Cortex of kidney (tissue), 1 donor: ENCODE measurements at places on chromosomes 4 and X.

GRCh38 chr4:185127021-185127925, 15.8 kb upstream of the SLC25A4 start:
- no peak for DNase-seq

DNA sequence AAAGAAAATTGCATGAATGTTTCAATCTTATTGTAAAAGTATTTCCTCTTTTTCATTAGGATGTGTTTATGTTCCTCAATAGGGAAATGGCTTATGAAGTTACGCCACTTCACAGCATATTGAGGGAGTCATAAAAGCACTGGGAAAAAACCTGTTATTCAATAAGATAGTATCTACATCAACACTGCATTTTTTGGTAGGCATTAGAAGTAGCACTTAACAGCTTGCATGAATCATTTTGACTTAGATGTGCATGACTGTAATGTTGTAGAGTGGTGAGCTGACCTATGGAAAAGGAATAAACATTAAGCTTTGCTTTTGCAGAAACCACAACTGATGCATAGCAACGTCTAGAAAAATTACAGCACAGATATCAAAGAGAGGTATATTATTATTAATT, 111.2 kb upstream of the GRXCR1 start:
- DNase-seq, result no peak

GRCh38 chr4:73527196-73527595, 45.7 kb downstream of the AFM start:
- no peak for DNase-seq

GRCh38 chr4:164154416-164154815, 599.5 kb upstream of the SMIM31 start:
- no peak for DNase-seq

DNA sequence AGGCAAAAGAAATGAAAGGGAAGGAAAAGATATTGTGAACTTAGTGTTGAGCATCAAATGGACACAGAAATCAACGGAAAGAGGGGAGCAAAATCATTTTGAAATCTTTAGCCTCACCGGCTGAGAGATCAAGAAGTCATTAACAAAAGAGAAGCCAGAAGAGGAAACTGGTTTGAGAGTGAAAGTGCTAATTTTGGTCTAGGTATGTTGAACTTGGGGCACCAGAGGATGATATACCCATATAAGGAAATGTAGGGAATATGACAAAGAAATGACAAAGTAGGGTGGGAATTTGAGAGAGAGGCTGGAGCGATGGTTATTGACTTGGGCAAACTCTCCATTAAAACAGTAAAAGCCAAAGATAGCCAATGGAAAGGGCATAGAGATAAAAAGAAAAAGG, 183.4 kb upstream of the ATOH1 start:
- no peak for DNase-seq

DNA sequence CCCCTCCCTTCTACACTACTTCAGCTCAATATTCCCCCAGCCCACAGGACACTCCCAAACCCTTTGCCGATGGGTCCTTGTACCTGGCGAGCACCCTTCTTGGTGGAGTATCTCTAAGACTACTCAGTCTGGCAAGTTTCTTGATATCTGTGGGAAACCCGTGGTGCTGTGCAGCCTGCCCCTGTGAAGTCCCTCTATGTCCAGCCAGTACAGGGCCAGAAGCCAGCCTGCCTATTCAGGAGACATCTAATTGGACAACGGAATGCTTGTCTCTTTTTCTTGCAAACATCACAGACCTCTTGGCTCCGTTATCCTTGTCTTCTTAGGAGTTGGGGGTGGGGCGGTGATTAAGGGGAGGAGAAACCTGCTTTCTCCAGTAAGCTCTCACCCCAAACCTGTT, 3.7 kb upstream of the IGFBP7 start:
- DNase-seq, result no peak

DNA sequence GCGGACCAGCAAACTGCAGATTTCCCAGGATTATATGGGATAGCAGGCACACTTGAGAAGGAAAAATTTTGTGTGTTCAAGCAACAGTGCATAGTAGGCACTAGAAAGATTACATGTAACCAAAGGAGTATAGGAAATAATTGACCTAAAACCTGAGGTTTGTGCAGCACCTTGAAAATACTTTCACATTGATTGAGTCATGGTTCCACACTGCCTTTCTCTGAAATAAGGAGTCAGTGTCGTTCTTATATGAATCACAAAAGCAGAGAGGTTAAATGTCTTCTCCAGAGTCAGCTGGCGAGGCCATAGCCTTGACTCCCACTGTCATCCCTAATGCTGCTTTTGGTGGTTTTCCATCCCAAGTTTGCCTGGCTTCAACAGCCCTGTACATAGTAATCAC, 138.9 kb downstream of the SOWAHB start:
- DNase-seq, result no peak

GRCh38 chr4:20370274-20370673, 118.6 kb downstream of the SLIT2 start:
- no peak for DNase-seq

DNA sequence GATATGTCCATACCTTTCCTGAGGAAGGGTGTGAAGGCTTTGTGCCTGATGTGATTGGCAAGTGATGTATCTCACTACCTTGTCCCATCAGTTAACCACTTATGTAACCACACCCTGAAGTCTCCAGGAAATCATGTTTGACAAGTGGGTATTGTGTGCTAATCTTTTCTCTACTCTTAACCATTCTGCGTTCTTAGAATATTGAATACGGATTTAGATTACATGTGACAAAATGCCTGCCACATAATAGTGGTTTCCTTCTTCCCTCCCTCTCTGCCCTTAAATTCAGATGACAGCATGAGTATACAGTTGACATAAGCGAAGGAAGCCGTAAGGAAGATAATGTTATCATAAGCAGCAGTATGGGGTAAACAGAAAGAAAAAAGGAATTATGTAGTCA, 108.4 kb downstream of the KLHL8 start:
- DNase-seq, result no peak

DNA sequence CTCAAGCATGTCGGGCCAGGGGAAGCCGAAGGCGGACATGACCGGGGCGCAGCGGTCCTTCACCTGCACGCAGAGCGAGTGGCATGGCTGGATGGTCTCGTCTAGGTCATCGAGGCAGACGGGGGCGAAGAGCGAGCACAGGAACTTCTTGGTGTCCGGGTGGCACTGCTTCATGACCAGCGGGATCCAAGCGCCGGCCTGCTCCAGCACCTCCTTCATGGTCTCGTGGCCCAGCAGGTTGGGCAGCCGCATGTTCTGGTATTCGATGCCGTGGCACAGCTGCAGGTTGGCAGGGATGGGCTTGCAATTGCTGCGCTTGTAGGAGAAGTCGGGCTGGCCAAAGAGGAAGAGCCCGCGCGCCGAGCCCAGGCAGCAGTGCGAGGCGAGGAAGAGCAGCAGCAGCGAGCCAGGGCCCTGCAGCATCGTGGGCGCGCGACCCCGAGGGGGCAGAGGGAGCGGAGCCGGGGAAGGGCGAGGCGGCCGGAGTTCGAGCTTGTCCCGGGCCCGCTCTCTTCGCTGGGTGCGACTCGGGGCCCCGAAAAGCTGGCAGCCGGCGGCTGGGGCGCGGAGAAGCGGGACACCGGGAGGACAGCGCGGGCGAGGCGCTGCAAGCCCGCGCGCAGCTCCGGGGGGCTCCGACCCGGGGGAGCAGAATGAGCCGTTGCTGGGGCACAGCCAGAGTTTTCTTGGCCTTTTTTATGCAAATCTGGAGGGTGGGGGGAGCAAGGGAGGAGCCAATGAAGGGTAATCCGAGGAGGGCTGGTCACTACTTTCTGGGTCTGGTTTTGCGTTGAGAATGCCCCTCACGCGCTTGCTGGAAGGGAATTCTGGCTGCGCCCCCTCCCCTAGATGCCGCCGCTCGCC, at the start of gene SFRP2:
SFRP2 (minus strand) TSS at position 671 of the 864 bp plus-strand sequence; CDS start at position 423, 248 bp downstream.
- DNase-seq, result no peak

DNA sequence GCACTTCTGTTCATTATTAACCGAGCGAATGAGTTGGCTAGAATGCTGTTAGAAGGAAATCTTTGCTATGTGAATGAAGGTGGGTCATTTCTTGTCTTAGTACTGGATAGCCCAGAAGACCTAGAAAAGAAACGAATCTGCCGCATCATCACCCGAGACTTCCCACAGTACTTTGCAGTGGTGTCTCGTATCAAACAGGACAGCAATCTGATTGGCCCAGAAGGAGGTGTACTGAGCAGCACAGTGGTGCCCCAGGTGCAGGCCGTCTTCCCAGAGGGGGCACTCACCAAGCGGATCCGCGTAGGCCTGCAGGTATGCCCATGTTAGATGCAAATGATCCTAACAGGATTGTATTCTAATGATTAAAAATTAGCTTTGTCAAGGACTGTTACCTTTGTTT, 286.3 kb downstream of the ANK2 start:
- no peak for DNase-seq

DNA sequence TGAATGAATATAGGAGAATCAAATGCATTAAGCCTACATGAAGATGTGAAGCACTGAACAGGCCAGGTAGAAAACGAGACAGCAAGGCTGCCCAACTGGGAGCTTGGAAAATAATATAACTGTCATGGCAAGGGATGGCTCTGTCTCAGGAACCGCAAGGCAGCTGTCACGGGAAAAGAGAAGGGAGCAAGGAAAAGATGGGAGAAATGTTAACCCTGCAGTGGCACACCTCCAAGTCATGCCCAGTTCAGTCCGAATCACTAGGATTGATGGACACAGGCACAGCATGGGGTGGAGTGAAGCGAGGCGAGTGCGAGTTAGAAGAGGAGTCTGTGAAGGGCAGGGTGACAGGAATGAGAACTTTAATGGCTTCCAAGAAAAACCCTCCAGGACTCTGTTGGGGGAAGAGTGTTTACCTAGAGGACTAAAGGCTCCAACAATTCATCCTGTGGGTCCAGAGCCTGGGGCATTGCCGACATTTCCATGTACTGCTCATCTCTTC, 144.1 kb upstream of the ETNPPL start:
- DNase-seq, result no peak

DNA sequence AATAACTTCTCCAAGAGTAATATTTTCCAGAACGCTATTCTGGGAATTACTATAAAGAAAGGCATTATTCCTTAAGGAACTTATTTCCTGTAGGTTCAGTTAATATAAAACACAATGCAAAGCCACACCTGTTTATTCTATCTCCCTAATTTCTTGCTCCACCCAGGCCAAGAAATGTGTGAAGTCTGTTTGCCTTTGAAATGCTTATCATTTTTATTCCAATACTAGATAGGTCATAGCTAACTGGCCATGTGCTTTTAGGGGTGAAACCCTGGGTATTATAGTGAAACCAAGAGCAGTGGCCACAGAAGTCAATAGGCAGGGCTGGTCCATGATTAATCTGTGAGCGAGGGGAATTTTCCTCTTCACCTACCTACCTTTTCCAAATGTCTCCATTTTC, 14.8 kb downstream of the CXCL3 start:
- no peak for DNase-seq

- no peak for DNase-seq
Measured at GRCh38 chrX:109940411-109940810, 62.5 kb upstream of the TMEM164 start.

GRCh38 chr4:123836851-123837595, 440.4 kb downstream of the SPRY1 start:
- no peak for DNase-seq

- no peak for DNase-seq
Measured at GRCh38 chr4:186272699-186273391, 6.9 kb downstream of the F11 start.

- no peak for DNase-seq
Measured at GRCh38 chr4:124530464-124531077, 182.0 kb downstream of the ANKRD50 start.

DNA sequence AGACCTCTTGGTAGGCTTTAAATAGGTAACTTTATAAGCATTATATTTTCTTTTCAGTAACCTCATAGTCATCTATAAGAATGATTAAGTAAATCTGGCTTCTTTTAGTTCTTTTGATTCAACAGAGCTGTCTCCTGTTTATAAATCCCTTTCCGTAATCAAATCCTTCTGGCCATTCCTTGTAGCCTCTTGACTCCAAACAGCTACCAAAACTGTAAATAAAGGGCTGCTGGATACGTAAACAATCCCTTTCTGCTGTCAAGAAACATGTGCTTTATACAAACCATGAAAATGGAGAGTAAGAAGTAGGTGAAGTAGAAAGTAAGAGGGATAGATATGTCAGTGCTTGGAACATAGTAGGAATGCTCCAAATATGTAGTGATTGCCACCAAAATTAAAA, 183.2 kb upstream of the CASK start:
- DNase-seq, result no peak

- no peak for DNase-seq
Measured at GRCh38 chr4:139844057-139844456, 178.4 kb downstream of the MGST2 start.

- DNase-seq, result no peak
Measured at GRCh38 chr4:179867300-179867878, 2375.8 kb upstream of the TENM3 start.

GRCh38 chr4:37648084-37648817, 37.9 kb downstream of the RELL1 start:
- no peak for DNase-seq

GRCh38 chrX:72101597-72102037, 30.1 kb downstream of the RTL5 start:
- DNase-seq, result no peak

- DNase-seq, result no peak
Measured at GRCh38 chr4:3672465-3672831, 93.7 kb upstream of the ADRA2C start.

DNA sequence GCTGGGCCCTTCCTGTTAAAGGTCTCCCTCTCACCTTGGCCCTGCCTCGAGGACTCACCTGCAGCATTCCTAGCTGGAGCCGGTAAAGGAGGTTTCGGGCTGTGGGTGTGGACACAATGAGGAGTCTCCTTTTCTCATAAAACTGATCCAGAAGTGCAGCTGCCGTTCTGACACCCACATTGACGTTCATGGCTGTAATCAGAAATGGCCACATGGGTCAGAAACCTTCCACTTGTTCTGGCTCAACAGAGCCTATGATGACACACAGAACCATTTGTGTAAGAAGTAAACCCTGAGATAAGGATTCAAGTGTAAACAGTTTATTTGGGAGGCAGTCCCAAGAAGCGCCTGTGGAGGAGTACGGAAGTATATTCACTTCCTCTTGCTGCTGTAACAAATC, 63.8 kb downstream of the SRPX start:
- no peak for DNase-seq

DNA sequence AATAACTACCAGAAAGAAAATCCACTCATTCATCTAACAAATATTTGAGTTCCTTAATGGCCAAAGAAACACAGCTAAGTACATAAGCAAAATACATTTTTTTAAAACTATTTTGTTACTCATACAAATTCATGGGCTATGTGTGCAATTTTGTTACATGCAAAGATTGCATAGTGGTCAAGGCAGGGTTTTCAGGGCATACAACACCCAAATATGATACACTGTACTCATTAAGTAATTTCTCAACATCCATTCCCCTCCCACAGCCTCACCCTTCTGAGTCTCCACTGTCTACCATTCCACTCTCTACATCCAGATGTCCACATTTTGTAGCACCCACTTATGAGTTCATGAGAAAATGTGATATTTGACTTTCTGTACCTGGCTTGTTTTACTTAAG, 58.2 kb downstream of the BRWD3 start:
- DNase-seq, result no peak

DNA sequence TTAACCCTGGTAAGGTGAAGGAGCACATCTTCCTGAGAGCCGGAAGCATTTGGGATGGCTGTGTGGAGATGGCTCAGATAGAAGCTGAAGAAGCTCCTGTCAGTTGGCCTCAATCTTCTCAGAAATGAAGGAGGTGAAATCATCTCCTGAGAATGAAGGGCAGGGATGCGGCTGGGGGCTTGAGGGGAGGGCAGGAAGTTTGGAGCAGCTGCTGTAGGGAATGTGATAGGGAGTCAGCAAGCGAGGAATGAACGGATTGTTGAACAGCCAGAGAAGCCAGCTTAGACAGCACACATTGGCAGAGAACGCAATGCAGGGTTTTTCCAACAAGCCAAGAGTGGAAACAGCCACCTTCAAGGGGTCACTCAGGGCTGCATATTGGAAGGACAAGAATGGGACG, 10.0 kb downstream of the KCNE5 start:
- no peak for DNase-seq
